ENCODE measurements at places on chromosomes 5 and 9. TPM values are rescaled to one million over a fixed set of nuclear protein-coding genes. Genes with fewer than 3 reads are reported as not detected.

GRCh38 chr9:2849941-2850340, 6.0 kb upstream of the PUM3 start:
- peaks cover 7% of the 10 kb centered on the region for H3K27me3 ChIP-seq
- H3K4me3 ChIP-seq, result no peak overlapping the region
- peaks cover 9% of the 10 kb centered on the region for H3K4me1 ChIP-seq
- peak; percentile 6 for DNase-seq

DNA sequence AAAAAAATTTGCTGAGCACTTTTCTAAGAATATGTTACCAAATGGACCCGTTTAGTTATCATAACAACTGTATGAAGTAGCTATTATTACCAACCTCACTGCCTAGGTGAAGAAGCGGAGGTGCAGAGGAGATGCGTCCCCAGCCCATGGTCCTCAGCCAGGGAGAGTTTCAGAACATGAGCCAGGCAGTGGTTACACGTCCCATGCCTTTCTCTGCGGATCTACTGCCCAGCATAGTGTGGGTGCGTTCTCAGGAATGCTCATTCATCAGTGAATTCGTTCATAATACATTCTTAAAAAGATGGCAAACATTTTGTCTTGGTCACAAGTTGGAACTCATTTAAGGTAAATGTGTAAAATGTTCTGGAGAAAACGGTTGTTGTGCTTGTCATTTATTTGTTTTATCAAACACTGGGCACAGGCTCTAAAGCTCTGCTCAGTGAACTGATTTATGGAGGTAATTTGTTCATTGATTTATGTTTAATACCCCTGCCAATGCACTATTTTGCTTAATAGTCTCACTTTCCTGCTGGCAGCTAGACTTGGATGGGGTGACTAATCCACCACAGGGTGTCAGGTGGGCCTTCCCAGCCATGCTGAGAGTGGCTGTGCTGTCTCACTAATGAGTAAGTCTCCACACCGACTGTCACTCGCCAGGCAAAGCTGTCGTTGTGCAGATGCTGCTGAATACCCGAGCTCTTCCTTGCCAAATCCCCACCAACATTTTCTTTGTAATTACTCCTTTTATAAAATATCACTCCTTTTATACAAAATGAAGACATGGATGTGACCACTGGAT, 248.8 kb downstream of the TENT4A start:
- H3K27ac ChIP-seq, result no peak overlapping the region
- DNase-seq, result peak; percentile 2
- H3K4me3 ChIP-seq, result no peak overlapping the region
- H3K27me3 ChIP-seq, result no peaks in the 10 kb centered on the region
- H3K36me3 ChIP-seq, result no peaks in the 10 kb centered on the region

ECM2 gene
- total RNA-seq, result not detected

GRCh38 chr5:8686707-8687106, 817.8 kb downstream of the MTRR start:
- no peak for DNase-seq
- H3K4me1 ChIP-seq, result no peaks in the 10 kb centered on the region
- H3K4me3 ChIP-seq, result no peak overlapping the region
- H3K36me3 ChIP-seq, result no peaks in the 10 kb centered on the region

C9orf57 gene
- total RNA-seq, result not detected

LOX gene
- total RNA-seq, result not detected

DNA sequence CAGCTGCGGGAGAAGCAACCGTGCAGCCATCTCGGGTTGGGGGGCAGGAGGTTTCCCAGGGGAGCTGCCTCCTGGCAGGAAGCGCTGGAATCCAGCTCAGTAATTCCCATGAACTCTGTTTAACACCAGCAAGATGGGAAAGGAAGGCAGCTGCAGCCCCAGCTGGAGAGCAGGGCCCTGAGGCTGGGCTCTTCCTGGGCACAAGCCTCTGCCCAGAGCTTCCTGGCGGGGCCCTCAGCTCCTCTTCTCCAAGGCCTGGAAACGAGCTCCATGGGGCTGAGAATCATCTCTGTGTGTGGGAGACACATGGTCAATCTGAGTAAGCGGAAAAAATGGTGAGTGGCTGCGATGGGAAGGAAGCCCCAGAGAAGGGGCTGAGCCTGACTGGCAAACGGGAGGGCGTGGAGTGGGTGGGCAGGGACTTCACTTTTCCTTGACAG, 6.3 kb downstream of the MRPL36 start:
- H3K4me1 ChIP-seq, result peaks cover 89% of the 10 kb centered on the region
- H3K4me3 ChIP-seq, result peak overlapping the region; percentile 64
- no peaks in the 10 kb centered on the region for H3K27me3 ChIP-seq
- H3K27ac ChIP-seq, result peak overlapping the region; percentile 93

TOR4A gene
- 3.0 TPM for total RNA-seq

GRCh38 chr9:68637020-68637419, 68.0 kb upstream of the PIP5K1B start:
- no peak overlapping the region for H3K4me3 ChIP-seq
- DNase-seq, result no peak
- H3K4me1 ChIP-seq, result no peaks in the 10 kb centered on the region
- H3K36me3 ChIP-seq, result no peaks in the 10 kb centered on the region

GRCh38 chr5:177373806-177374205, 10.4 kb upstream of the SLC34A1 start:
- peaks cover 30% of the 10 kb centered on the region for H3K36me3 ChIP-seq
- no peaks in the 10 kb centered on the region for H3K27me3 ChIP-seq
- H3K27ac ChIP-seq, result peak overlapping the region; percentile 86
- peaks cover 47% of the 10 kb centered on the region for H3K4me1 ChIP-seq
- DNase-seq, result no peak

ZNF483 gene
- 2.8 TPM for total RNA-seq

DNA sequence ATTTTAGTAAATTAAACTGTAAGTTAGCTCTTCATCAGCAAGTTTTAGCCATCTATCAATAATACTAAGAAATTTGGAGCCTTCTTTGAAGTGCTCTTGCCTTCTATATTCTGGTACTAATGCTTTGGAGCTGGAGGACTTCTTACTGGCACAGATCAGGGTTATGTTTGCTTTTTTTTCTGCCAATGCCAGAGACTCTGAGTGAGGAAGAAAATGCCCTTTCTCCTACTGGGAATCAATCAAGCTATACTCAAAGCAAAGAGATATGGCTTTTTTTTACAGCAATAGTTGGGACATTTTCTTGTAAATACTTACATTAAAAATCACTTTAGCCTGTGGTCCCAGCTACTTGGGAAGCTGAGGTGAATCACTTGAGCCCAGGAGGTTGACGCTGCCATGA, 4.3 kb downstream of the HSDL2 start:
- no peaks in the 10 kb centered on the region for H3K27me3 ChIP-seq
- no peak overlapping the region for H3K4me3 ChIP-seq
- no peaks in the 10 kb centered on the region for H3K36me3 ChIP-seq
- H3K4me1 ChIP-seq, result peaks cover 25% of the 10 kb centered on the region

DNA sequence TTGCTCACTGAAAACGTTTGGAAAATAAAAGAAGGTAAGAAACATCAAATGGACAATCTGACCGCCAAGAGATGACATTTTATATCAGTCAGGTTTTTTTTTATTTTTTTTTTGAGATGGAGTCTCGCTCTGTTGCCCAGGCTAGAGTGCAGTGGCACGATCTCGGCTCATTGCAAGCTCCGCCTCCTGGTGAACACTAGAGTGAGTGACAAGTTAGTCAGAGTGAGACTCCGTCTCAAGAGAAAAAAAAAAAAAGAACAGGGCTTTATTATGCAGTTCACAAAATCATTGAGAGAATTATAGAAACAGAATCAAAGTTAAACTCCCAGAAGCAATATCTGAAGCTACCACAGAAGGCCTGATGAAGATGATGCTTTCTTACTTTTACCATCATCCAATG, 70.1 kb downstream of the DTWD2 start:
- H3K36me3 ChIP-seq, result peaks cover 3% of the 10 kb centered on the region
- H3K4me1 ChIP-seq, result no peaks in the 10 kb centered on the region
- no peaks in the 10 kb centered on the region for H3K27me3 ChIP-seq
- no peak overlapping the region for H3K4me3 ChIP-seq

MAMDC4 gene
- total RNA-seq, result 19.1 TPM

- DNase-seq, result no peak
- H3K27me3 ChIP-seq, result no peaks in the 10 kb centered on the region
- no peak overlapping the region for H3K27ac ChIP-seq
- H3K4me1 ChIP-seq, result no peaks in the 10 kb centered on the region
These were observed 30.8 kb downstream of the GLRX start for GRCh38 chr5:95791751-95792150.

DNA sequence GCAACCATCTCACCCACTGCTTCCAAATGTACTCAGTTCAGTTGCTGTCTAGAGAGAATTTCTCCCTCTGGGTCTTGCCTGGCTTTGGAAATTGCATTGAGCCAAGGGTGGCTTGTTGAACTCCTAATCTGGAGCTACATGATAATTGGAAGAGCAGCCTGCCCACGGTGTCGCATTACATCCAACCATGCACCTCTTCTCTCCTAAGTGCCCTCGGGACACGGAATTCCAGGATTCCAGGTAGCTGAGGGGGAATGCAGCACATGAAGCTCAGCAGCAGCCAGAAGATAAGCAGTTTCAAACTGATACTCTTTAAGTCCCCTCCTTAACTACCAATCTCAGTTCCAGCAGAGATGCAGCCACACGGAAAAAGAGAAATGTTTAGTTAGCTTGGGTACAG, 509.4 kb upstream of the KLF4 start:
- H3K4me1 ChIP-seq, result no peaks in the 10 kb centered on the region
- peaks cover 1% of the 10 kb centered on the region for H3K27me3 ChIP-seq
- H3K36me3 ChIP-seq, result no peaks in the 10 kb centered on the region
- DNase-seq, result no peak
- no peak overlapping the region for H3K27ac ChIP-seq

- H3K4me1 ChIP-seq, result no peaks in the 10 kb centered on the region
- H3K4me3 ChIP-seq, result no peak overlapping the region
- no peaks in the 10 kb centered on the region for H3K27me3 ChIP-seq
- H3K27ac ChIP-seq, result no peak overlapping the region
- peaks cover 3% of the 10 kb centered on the region for H3K36me3 ChIP-seq
These were observed 61.5 kb downstream of the CRB2 start for GRCh38 chr9:123417289-123418051.

DNA sequence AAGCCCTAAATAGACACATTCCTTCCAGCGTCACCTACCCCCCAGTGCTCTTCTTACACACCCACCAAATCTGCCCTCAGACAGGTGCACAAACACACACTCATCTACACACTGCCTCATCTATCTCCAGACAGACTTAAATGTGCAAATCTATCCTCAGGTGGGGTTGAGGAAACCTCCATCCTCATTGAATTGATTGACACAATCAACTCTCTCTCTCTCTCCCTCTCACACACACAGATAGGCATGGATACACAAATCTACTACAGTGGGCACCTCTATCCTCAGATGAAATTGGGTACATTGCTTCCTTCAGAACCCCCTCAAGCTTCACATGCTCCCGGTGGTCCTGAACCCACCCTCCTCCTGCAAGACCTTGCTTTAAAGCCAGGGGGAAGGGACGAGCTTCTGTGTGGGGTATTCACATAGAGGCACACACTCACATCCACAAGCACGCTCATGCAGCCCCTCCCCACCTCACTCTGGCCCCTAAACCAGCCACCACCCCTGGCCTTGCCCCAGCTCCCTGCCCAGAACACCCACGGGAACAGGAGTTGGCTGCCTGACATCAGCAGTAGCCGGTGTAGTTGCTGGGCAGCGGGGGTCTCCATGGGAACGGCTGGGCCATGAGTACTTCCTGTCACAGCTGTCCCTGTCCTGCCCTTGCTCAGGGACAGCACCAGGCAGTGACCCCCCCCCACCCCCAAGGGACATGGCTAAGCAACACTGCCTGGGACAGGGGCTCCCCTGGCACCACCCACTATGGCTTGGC, 22.8 kb downstream of the PCDH1 start:
- peaks cover 6% of the 10 kb centered on the region for H3K27me3 ChIP-seq
- no peak overlapping the region for H3K27ac ChIP-seq
- DNase-seq, result no peak
- H3K4me3 ChIP-seq, result no peak overlapping the region
- no peaks in the 10 kb centered on the region for H3K4me1 ChIP-seq

DNA sequence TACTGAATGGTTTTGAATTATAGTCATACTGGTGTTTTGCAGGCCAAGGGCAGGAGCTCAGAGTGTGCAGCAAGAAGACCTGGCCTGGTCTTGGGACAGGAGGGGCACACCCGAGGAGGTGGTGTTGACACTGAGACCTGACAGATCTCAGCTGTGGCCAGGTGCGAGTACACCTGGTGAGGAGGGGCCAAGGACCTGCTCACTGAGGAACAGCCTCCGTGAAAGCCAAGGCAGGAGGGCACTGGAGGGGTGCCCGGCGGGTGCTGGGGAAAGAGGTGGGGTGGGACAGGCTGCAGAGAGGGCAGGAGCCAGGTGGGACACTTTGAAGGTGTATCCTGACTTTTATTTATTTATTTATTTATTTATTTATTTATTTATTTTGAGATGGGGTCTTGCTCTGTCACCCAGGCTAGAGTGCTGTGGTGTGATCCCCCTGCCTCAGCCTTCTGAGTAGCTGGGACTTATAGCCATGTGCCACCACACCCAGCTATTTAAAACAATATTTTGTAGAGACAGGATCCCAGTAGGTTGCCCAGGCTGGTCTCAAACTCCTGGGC, 23.3 kb upstream of the LAMC3 start:
- DNase-seq, result no peak
- H3K4me1 ChIP-seq, result no peaks in the 10 kb centered on the region
- H3K27me3 ChIP-seq, result peaks cover 2% of the 10 kb centered on the region
- H3K4me3 ChIP-seq, result no peak overlapping the region

GRCh38 chr5:136053336-136054141, 24.8 kb downstream of the TGFBI start:
- no peak overlapping the region for H3K27ac ChIP-seq
- H3K36me3 ChIP-seq, result no peaks in the 10 kb centered on the region
- DNase-seq, result no peak
- H3K27me3 ChIP-seq, result no peaks in the 10 kb centered on the region
- H3K4me1 ChIP-seq, result no peaks in the 10 kb centered on the region

- H3K36me3 ChIP-seq, result peaks cover 37% of the 10 kb centered on the region
- no peak overlapping the region for H3K27ac ChIP-seq
- no peaks in the 10 kb centered on the region for H3K27me3 ChIP-seq
- peaks cover 13% of the 10 kb centered on the region for H3K4me1 ChIP-seq
- peak overlapping the region; percentile 85 for H3K4me3 ChIP-seq
These were observed 3.1 kb downstream of the MRPS2 start for GRCh38 chr9:135503371-135504261.

- H3K4me3 ChIP-seq, result no peak overlapping the region
- DNase-seq, result no peak
- no peak overlapping the region for H3K27ac ChIP-seq
- H3K36me3 ChIP-seq, result no peaks in the 10 kb centered on the region
- no peaks in the 10 kb centered on the region for H3K27me3 ChIP-seq
These were observed 63.8 kb downstream of the ATP10B start for GRCh38 chr5:160788102-160788660.

- H3K27me3 ChIP-seq, result peaks cover 12% of the 10 kb centered on the region
- DNase-seq, result no peak
- no peak overlapping the region for H3K4me3 ChIP-seq
- H3K4me1 ChIP-seq, result no peaks in the 10 kb centered on the region
- no peaks in the 10 kb centered on the region for H3K36me3 ChIP-seq
These were observed 319.5 kb upstream of the MSX2 start for GRCh38 chr5:174404848-174405247.

SLC6A18 gene
- not detected for total RNA-seq

DNA sequence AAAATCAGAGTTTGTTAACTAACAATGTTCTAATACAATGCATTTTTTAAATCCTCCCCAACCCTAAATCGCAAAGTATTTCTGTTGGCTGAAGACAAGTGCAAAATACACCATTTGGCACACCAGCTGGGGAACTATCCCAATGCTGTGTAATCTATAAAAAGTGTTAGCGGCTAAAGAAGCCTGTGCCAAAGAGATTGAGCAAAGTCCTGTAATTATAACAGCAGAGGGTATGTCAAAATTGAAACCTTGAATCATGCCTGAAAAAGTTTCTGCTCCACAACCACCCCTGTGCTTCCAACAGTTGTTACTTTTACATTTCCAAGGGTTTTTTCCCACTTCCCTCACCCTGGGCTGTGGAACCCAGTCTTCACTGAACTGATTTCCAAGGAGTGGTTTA, 83.1 kb upstream of the PLPP6 start:
- H3K36me3 ChIP-seq, result no peaks in the 10 kb centered on the region
- H3K27ac ChIP-seq, result no peak overlapping the region
- H3K27me3 ChIP-seq, result no peaks in the 10 kb centered on the region
